ENCODE measurements at places on chromosomes 13 and 19.

- no peak for DNase-seq
Measured at GRCh38 chr13:81393721-81394120, 1052.8 kb upstream of the SPRY2 start.

- DNase-seq: no peak
Measured at GRCh38 chr13:110136660-110137585, 170.0 kb downstream of the COL4A1 start.

- DNase-seq: no peak
Measured at GRCh38 chr19:54425382-54425723, 10.1 kb downstream of the TTYH1 start.

GRCh38 chr19:48501494-48502349, 9.9 kb downstream of the LMTK3 start:
- peak; percentile 96 for DNase-seq

DNA sequence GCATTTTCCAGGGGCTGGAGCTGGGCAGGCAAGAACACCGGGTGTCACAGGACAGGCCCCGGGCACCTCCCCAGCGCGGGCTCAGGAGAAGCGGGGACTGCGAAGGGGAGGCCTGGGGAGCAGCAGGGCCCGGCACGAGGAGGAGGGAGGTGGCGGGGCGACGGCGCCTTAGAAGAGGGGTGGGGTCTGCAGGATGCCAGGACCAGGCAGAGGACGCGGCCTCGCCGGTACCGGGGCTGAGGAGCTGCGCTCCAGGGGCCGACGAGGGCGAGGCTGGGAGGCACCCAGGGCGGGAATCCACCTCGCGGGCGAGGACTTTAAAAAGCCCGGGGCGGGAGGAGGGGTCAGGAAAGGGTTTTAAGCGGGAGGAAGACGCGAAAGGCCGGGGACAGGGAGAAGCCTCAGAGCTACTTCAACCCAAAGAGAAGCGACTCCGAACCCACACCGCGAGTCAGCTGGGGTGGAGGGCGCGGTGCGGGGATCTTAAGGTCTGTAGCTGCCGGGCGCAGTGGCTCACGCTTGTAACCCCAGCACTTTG, 665 bp downstream of the ZNF347 start:
- no peak for DNase-seq

DNA sequence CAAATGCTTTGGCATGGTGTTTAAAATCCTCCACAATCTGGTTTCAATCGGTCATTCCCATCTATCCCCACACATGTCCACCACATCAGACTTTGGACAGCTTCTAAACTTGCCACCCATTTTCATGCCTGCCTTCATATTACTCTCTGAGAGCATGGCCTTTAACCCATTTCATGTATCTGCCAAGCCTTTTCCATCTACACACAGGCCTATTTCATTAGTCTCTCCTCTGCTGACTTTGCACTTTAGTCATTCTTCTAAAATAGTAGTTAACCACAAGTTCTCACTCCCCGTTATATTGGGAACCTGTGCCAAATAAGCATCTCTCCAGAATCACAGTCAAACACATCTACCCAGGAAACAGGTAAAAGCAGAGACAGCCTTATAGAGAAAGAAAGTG, 142.2 kb downstream of the MZT1 start:
- no peak for DNase-seq

DNA sequence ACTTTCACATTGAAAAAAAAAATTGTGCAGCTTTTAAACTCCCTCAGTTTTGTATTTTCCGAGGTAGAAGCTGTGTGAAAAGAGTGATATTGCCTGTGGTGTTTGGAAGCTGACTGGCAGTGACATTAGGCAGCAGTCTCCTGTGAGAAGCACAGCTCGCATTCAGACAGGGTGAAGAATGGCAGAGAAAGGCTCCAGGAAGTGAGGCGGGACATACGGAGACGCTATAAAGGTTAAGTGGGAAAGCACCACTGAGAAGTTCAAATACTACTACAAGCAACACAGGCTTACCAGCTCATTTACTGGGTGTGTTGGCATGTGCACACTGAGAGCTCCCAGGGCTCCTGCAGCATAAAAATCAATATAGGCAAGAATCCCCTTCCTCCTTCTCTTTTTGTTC, 88.4 kb downstream of the RXFP2 start:
- DNase-seq: no peak

DNA sequence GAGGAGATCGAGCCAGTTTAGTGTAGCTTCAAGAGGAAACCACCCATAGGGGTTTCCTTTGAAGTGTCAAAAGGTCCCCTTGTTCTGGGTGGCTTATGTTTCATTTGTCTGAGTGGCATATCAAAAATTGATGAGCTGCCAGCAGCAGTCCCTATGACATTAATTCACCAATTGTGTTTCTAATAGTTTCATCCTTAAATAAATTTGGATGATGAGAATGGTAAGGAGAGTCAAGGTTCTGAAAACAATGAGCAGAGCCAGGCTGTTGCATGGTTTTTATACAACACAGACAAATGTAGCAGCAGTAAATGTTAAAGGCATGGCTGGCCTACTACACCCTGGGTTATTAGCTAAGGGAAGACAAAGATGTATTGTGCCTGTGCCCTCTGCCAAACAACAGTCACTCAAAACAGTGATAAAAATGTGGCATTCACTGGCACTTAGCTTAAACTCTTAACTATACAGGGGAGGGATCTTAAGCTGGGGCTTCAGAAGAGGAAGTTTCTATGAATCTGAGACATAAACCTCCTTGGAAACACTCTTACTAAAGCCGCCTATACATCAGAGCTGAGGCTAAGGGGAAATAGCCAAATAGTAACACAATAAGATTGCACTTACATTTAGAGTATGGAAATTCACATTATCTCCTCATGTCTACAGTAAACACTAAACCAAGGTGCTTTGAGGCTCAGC, 200.5 kb downstream of the POU4F1 start:
- DNase-seq: no peak

DNA sequence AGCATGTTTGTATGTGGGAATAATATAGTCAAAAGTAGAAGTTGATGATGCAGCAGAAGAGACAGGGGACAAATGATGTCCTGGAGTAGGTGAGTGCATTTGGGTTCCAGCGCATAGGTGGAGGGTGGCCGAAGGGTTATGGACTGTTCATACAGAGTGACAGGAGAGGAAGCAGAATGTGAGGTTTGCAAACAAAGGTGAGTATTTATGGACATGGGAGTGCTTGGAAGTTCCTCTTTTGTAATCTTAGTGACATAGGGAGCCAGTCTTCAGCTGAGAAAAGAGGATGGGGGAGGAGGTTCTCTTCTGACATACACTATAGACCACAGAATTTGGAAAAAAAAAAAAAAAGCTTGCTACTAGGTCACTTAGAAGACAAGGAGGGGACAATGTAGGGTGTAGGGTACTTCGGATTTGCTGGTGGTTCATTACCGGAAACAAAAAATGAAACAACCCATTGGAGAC, 331.6 kb downstream of the DLEU7 start:
- DNase-seq: peak; percentile 57

GRCh38 chr19:20367811-20368294, 197.7 kb downstream of the ZNF737 start:
- DNase-seq: peak; percentile 26
